AG08395 (cell line): ENCODE measurements at places on chromosomes 13 and 19.
A peak's percentile ranks its signal among the peaks of the same experiment; 100 is the strongest.

DNA sequence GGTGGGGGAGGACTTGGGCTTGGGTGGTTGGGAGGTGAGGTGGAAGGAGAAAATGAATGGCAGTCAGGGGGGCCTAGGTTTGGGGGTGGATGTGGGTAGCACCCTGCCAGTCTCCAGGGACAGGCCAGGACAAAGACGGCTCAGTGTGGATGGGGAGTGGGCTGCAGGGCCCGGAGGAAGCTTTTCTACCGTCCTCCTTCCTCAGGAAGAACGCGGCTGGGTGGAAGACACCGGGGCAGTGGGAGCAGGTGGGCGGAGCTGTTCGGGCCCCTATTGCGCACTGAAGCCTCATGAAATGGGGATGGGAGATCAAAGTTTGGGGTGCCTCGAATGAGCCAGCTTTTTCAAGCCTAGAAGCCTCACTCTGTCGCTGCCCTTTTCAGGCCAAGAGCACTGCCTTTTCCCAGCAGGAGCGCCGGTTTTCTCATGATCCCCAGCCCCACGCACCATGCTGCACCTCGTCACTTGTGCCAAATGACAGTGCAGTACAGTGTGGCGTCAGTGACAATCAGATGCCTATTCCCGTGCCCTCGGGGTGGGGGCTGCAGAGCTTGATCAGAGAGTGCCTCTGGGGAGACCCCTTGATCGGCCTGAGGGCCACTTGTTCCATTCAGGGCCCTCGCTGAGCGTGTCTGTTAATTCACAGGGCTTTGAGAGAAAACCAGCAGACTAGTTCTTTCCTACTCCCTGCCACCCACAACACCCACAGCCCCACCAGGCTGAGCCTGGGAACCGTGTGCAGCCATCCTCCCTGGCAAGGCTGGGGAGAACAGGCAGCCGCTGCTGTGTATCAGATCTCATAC, 1.5 kb downstream of the CALM3 start:
- no peak for DNase-seq

DNA sequence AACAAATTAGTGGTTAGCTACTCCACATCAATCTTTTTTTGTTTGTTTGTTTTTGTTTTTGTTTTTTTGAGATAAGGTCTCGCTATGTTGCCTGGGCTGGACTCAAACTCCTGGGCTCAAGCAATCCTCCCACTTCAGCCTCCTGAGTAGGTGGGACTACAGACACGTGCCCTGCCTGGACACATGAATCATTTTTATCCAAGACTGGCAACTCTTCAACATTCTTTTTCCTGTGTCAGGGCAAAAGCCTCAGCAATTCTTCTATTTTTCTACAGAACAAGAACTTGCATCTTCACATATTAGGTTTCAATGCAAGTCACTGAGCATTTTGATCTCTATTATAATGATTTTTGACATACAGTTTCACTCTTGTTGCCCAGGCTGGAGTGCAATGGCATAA, 76.8 kb upstream of the LRCH1 start:
- no peak for DNase-seq

- DNase-seq, result no peak
Observed at GRCh38 chr19:33947265-33947964, 150.7 kb downstream of the KCTD15 start.

DNA sequence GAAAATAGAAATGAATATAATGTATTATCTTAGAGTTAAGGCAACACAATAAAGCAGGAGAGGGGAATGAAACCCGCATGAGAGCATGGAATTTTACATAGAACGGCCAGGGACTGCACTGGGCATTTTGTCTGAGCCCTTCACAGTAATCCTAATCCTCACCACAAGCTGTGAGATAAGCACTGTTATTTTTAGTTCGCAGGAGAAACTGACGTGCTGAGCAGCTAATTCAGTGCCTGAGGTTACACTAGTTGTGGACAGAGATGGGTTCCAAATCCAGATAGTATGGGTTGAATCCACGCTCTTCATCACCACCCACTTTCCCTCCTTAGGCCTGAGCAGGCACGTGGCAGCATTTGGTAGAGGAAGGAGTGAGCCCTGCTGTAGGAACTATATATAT, 24.8 kb upstream of the ZNF527 start:
- DNase-seq, result no peak

DNA sequence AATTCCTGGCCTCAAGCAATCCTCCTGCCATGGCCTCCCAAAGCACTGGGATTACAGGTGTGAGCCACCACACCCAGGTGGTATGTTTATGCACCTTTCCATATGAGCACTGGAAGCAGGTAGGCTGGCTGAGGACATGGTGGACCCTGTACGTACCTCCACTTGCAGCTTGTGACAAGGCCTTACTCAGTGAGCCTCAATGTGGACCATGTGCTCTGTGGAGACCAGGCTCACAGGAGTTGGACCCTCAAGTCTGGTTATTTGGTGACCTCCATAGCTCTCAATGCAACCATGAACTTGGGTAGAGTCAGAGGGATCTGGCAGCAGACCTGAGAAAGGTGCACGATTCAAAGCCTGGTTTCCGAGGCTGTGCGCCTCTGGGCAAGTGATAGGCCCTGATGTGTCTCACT, 5.5 kb downstream of the ACP4 start:
- DNase-seq, result no peak

- DNase-seq, result no peak
Observed at GRCh38 chr13:112453874-112454647, 77.9 kb downstream of the SPACA7 start.

DNA sequence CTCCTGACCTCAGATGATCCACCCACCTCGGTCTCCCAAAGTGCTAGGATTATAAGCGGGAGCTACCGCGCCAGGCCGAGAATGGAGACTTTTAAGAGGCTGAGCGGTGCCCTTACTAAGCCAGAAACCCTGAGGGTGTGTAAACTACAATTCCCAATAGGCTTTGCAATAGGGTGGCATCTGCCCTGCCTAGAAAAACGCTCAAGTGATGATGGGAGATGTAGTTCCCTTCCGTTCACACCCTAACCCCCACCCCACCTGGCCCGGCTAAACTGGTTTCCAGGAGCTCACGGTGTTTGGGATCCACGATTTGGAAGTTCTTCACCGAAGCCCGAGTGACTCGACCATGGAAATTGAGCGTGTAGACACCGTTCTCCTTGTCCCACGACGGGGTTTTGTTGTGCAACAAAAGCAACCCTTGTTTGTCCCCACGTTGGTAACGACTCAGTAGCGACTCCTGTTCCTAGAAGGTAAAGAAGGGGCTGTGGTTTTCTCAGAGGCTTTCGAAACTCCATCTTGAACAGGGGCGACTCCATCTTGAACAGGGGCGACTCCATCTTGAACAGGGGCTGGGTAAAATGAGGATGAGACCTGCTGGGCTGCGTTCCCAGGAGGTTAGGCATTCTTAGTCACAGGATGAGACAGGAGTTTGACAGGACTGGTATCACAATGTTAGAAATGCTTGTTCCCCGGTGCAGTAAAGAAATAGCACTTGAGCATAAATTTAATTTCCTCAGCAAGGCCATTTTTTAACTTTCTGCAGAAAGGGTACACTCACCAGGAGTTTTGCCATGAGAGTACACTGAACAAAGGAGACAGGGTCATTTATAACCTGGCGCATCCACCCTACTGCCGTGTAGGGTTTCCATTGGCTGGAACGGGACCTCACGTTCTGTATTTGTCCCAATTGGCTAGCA, 9.8 kb downstream of the PPP1R15A start:
- DNase-seq, result no peak

DNA sequence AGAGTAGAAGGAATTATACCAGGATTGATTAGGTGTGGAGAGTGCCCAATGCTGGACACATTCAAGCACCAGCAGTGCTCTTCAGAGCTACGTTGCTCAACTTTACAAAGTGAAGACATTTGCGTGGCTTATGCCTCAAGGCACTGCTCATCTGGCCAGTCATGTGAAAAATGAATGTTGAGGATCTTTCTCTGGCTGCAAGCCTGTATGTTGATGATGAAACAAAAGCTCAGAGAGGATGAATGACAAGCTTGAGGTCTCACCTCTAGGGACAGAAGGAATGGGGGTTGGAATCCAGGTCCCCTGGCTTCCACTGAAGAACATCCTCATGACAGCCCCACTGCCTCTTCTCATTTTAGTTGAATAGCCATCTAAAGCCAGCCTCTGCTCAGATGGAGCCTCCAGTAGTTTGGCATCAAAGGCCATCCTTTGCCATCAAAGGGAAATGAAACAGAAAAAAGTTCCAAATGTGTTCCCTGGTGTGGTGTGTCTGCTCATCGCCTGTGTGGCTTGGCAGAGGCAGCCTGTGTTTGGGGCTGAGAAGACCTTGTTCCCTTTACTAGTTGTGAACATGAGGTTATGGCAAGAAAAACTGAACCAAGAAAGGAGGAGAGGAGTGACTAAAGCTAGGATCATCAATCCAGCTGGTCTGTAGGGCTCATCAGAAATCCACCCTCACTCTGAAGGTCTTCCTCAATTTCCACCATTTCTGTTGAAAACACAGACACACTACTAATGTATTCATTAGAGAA, 114.0 kb upstream of the KL start:
- DNase-seq, result peak; percentile 17

GRCh38 chr13:24035411-24035810, 125.1 kb upstream of the SPATA13 start:
- DNase-seq, result no peak

DNA sequence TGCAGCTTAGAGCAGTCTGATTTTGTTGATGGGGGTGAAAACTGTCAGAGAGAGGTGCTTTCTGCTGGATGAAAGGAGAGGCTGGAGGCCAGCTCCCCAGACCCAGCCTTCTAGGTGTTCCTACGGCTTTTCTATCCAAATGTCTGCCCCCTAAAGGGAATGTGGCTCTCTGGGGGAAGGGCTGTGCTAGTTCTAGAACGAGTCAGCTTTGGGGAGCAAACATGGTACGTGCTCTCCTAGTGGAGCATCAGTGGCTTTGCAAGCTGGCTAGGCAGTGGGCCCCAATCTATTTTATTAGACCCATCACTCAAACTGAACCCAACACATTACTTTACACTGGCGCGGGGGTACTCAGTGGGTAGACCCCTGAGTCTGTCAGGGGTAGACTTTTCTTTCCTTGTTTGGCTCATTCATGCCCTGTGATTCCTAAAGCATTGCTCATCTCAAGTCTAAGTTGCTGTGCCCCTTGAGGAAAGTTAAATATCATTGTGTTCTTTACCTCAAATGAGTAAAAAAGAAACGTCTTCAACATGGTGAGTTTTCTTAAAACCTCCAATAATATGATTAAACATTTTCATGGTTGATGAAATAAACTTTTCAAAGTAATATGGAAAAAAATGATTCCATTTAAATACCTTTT, 254.9 kb downstream of the DLEU7 start:
- peak; percentile 6 for DNase-seq

GRCh38 chr13:57558051-57558467, 73.5 kb upstream of the PCDH17 start:
- DNase-seq, result no peak

DNA sequence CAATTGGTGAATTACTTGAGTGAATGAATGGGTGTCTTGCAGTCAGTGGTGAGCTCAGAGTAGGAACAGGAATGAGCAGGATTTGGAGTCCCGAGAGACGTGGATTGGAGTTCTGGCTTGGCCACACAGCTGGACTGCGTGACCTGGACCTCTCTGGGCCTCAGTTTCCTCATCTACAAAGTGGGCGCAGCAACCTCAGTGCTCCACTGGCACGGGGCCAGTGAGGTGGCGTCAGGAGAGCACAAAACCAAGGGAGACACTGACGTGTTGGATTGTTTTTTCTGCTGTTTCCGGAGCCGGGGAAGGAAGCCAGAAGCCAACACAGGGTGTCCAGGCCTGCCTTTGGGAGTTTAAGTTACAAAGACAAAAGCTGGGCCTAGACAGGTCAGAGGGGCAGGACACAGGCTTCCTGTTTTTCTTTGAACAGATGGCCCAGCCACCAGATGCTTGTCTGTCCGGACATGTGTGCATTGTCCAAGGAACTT, 6.5 kb upstream of the DOCK6 start:
- peak; percentile 35 for DNase-seq

GRCh38 chr19:2747349-2747748, 7.5 kb upstream of the SLC39A3 start:
- DNase-seq, result no peak

GRCh38 chr13:110347535-110348308, 40.6 kb downstream of the COL4A2 start:
- DNase-seq, result peak; percentile 89

- no peak for DNase-seq
Observed at GRCh38 chr19:18590273-18591272, 2.0 kb downstream of the REX1BD start.

GRCh38 chr13:113859311-113860050, 4.4 kb downstream of the GAS6 start:
- no peak for DNase-seq

GRCh38 chr19:16085115-16085514, 8.8 kb downstream of the TPM4 start:
- DNase-seq, result no peak

- no peak for DNase-seq
Observed at GRCh38 chr13:40376296-40376849, 290.1 kb downstream of the FOXO1 start.

DNA sequence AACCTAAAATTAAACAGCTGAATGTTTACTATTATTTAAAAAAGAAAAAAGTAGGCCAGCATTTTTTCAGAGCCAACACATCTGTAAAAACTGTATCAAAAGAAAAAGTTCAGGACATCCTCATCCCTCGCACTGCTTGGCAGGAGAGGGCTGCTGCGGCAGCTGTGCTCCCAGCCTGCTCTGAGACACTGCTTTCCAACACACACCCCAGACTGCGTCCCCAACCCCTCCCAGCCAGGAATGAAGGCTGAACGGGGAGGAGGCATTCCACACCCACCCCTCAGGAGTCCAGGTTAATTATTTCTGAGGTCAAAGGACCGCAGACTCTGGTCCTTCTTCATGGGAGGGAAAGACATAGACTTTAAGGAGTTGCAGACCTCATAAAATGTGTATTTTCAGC, 43.1 kb downstream of the COL4A1 start:
- DNase-seq, result no peak

DNA sequence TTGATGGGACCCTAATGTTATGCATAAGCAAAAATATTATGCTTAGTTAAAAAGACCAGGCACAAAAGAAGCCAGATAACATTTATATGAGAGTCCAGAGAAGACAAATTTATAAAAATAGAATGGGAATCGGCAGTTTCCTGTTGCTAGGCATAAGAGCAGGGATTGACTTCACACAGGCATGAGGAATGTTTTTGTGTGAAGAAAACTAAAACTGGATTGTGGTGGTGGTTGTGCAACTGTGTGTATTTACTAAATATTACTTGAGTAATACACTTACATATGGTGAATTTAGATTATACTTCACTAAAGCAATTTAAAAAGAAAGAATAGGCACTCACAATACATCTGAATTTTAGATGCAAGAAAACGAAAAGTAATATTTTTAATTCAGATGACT, 108.3 kb downstream of the SLITRK1 start:
- DNase-seq, result no peak

- no peak for DNase-seq
Observed at GRCh38 chr13:67134417-67135129, 95.6 kb downstream of the PCDH9 start.

GRCh38 chr13:93118081-93118615, 108.5 kb upstream of the GPC6 start:
- DNase-seq, result no peak

- no peak for DNase-seq
Observed at GRCh38 chr19:36773223-36773579, 594 bp upstream of the ZNF850 start.
